ENCODE measurements at places on chromosomes 12 and 14.

DNA sequence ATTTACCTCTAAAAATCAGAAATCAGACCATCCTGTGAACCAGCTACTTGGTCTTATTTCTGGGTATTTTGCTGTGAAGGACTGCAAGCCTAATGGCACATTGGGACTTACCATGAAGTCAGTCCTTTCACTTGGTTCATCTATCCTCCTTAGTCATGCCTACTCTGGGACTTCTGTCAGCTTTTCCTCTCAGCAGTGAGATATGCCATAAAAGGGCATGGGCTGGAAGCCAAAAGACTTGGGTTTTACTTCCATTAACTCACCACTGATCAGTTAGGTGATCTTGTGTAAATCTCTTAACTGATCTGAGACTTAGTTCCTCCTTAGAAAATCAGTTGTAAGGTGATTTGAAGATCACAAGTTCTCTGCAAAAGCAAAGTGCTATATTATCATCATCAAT lies 116.5 kb downstream of the PAH start:
- DNase-seq: no peak

- no peak for DNase-seq
Observed at GRCh38 chr12:62803756-62804155, 131.2 kb downstream of the PPM1H start.

DNA sequence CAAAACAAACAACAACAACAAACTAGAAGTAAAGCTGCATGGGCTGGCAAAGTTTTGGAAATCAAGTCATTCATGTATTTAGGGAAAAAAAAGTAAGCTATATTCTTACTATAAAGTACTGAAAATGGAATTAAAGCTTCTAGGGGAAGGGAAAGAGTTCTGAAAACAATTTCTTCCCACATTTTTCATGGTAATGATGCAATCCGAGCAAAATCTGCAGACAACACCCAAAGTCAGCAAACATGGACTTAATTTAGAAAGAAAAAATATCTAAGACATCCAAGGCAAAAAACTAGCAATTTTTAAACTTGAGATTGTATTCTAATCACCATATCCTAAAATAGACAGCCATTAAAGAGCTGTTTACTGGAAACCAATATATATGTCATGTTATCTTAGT lies 86.3 kb downstream of the LRP6 start:
- DNase-seq: no peak

GRCh38 chr14:54976316-54976715 lies 50.6 kb downstream of the WDHD1 start:
- DNase-seq: no peak

DNA sequence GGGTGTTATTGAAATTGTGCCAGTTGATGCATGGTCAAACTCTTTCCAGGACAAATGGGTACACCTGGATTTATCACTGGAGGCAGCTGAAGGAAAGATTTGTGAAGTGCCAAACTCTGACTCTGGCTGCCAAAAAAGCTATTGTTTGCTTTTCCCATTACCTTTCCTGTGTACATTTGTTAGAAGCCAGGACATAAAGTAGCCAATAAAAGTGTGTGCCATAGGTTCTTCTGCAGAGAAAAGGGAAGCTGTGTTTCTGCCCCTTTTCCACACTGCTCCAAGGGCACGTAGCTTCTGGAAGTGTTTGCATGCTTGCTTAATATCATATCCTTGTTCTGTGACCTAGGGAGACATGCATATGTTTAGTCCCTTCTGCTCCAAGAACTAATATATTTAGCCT lies 1114.4 kb downstream of the SLC16A7 start:
- DNase-seq: no peak

DNA sequence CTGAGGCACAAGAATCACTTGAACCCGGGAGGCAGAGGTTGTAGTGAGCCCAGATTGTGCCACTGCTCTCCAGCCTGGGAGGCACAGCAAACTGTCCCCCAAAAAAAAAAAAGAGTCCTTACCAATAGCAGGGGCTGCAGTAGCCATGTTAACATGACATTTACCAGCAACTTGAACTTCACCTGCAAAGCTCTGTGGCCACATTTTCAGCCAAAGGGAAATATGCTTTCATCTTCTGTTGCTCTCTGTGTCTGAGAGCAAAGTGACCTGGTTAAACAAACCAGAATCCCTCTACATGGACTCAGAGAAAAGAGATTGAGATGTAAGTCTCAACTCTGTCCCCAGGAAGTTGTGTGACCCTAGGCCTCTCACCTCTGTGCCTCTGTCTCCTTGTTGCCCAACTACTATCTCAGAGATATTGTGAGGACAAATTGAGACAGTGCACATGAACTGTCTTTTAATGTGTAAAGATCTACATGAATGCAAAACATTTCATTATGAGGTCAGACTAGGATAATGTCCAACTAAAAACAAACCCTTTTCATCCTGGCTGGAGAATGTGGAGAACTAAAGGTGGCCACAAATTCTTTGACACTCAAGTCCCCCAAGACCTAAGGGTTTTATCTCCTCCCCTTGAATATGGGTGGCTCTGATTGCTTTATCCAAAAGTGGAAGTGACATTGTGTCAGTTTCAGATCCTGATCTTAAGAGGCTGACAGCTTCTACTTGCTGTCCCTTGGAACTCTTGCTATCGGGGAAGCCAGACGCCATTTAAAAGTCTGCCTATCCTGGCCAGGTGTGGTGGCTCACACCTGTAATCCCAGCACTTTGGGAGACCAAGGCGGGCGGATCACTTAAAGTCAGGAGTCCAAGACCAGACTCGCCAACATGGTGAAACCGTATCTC lies 24.7 kb upstream of the P2RX4 start:
- no peak for DNase-seq

DNA sequence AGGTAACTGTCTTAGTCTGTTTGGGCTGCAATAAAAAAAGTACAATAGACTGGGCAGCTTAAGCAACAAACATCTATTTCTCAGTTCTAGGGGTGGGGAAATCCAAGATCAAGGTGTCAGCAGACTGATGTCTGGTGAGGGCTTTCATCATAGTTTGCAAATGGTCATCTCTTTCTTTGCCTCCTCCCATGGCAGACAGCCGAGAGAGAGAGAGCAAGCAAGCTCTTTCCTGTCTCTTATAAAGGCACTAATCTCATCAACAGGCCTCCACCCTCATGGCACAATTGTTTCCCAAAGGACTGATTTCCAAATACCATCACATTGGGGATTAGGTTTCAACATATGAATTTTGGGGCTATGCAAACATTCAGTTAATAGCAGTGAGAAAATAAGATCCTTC lies 445.6 kb upstream of the FLRT2 start:
- DNase-seq: no peak

DNA sequence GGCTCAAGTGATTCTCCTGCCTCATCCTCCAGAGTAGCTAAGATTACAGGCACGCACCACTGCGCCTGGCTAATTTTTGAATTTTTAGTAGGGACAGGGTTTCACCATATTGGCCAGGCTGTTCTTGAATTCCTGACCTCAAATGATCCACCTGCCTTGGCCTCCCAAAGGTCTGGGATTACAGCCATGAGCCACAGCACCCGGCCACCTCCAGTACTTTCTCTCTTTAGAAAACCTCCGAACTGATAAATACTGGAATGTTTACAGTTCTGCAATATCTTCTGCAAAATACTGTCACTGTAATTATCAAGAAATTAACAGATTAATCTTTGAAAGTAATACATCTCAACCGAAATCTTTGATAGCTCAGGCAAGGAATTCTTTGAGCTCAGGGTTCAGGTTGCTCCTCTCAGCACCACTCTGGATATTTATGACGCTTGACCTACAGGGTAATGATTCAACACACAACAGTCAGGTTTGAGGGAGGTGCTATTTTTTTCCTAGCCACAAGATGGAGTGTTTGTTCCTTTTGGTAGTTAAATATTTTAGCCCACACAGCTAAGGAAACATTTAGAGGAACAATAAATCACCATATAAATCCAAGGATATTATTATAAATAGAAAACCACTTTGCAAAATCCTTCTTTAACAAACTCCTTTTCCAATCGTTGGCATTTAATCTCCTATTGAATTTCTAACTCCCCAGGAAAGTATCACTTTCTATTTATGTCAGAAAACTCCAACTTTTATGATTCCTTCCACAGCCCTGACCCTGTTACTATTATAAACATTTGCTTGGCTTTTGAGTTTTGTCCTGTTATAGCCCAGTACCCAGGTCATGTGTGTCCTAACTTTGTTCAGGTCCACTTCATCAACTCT lies 48.6 kb upstream of the GTF2A1 start:
- DNase-seq: no peak

GRCh38 chr12:24617471-24617870 lies 331.4 kb downstream of the BCAT1 start:
- DNase-seq: no peak

GRCh38 chr12:40336573-40337199 lies 111.9 kb downstream of the LRRK2 start:
- DNase-seq: no peak

DNA sequence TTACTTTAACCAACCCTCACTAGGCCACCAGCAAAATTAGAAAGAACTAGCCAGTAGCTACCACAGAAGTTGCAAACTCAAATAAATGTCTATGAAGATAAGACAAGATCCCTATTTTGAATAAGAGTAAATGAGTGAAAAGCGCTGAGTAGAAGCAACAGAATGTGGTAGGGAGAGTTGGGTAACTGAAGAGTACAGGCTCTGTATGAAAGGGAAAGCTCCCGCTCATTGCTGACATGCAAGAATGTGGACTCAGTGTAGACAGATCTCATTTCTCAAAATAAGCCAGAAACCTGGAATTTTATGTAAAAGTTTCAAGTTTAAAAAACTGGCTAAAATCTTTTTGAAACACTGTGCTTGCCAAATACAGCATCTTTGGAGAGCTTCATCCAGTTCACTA lies 63.9 kb downstream of the NAV3 start:
- DNase-seq: no peak

DNA sequence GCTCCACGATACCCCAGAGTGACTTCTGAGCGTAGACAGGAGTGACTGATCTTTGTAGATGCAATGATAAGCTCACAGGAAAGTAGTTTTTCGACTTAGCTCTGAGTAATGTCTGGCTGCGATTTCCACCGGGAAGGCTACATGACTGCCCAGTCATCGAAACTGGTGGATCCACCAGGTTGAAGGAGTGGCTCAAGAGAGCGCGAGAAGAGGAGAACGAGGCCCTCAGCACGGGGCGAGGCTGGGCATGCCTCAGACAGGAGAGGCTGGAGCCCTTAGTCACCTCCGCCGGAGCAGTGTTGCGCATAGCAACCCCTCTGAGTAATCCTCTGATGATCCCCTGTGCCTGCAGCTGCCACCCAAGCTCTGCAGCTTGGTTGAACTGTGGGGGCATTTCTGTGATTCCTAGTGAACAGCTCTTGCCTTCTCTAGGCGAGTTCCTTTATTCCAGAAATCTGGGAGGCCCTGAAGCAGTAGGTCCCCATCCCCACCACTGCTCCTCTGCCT lies 25.6 kb downstream of the ELK3 start:
- no peak for DNase-seq

DNA sequence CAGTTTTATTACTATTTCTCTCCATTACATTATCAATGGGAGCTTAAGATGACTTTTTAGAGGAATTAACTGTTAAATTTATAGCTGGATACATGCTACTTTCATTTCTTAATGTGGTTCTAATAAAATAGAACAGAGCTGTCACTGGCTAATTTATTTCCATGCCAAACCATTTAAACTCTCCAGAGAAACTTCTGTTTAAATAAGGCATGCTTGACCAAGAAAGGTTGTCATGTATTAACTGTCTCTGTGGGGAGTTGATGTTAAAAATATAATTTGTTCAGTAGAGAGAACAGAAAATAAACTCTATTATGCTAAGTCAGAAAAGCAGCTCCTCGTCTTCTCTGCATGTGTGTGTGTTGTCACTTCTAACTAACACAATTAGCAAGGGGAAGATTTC lies 447.4 kb downstream of the SLC16A7 start:
- no peak for DNase-seq

- no peak for DNase-seq
Observed at GRCh38 chr12:46110223-46110611, 119.8 kb upstream of the SCAF11 start.

DNA sequence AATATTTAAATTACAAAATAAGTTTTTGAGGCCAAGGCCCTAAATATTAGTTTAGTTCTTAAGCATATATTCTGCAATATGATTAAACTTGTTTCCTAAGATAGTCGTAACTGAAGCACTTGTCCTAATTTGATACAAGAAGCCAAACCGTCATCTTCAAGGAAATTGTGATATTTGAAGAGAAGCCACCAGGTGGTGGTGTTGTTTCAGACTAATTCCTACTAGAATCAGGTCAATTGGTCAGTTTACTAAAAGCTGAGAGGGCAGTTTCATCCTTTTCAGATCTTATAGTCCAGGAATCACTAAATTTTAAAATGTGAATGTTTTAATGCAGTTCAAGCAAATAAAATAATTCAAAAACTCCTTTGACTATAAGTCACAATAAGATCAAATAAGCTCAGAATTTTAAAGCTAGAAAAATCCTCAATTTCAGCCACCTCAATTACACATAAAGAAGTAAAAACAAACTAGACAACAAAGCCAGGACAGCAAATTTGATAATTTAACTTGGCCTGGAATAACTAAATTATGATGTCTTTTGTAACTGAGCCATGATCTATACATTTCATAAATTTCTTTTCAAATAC lies 7.1 kb upstream of the ARL1 start:
- no peak for DNase-seq

DNA sequence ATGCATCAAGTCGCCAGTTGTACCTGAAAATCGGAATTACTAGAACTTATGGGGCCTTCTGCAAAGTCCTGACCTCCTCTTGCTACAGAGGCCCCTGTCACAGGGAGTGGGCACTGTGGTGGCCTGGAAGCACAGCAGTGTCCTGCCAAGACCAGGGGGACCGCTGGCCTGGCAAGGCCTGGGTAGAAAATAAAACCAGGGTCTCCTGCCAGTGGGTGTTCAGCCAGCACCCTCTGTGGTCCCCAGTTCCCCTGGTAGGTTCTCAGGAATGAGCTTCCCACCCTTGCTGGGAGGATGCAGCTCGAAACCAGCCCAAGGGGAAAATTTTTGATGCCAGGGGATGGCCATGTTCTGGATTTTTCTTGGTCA lies 43.9 kb downstream of the RIN3 start:
- DNase-seq: no peak

DNA sequence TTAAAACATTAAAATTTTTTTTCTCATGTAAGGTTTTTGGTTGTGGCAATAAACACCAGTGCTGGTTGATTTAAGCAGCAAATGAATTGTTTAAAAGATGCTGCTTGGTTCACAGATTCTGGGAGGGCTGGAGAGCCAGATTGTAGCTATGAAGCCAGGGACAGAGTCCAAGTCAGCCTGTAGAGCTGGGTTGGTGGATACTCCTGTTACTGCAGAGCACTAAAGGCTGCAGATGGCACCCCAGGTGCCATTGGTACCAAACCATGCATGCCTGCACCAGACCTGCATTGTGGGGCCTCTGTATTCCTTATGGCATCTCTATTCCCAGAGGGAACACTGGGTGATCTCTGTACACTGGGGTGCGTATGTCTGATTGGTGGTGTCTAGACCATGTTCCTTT lies 113.3 kb downstream of the SNAPC1 start:
- DNase-seq: no peak

DNA sequence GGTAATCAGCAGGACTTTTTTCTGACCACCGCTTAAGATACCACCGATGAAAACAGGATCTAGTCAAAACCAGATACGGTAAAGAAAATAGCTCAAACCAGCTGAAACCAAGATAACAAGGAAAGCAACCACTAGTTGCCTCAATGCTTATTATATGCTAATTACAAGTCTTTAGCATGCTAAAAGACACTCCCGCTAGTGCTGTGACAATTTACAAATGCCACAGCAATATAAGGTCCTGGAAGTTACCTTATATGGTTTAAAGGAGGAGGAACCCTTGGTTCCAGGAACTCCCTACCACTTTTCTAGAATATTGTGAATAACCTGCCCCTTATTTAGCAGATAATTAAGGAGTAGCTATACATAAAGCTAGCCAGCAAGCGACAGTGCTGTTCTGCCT lies 976.4 kb upstream of the SEL1L start:
- DNase-seq: no peak

- peak; percentile 2 for DNase-seq
Observed at GRCh38 chr14:101503431-101504095, 57.7 kb upstream of the DIO3 start.
